T follicular helper cell (primary cell): ENCODE measurements at places on chromosomes 5 and 9.

DNA sequence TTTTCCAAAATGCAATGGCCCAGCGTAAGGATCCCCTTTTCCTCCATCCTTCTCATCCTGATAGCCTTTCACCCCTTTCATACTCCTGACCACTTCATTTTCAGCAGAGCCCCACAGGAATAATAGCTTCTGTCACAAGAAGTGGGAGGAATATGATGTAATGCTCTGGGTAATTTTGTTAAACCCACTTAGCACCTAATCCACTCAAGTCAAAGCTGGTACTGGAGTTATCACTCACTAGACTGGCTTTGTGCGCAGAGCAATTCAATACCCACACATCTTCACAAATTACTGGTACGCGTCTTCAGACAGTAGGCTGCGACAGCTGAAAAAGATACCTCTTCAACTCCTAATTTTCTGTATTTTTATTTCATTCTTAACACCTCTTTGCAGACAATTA lies 2232.8 kb upstream of the WWC1 start:
- DNase-seq, result no peak

DNA sequence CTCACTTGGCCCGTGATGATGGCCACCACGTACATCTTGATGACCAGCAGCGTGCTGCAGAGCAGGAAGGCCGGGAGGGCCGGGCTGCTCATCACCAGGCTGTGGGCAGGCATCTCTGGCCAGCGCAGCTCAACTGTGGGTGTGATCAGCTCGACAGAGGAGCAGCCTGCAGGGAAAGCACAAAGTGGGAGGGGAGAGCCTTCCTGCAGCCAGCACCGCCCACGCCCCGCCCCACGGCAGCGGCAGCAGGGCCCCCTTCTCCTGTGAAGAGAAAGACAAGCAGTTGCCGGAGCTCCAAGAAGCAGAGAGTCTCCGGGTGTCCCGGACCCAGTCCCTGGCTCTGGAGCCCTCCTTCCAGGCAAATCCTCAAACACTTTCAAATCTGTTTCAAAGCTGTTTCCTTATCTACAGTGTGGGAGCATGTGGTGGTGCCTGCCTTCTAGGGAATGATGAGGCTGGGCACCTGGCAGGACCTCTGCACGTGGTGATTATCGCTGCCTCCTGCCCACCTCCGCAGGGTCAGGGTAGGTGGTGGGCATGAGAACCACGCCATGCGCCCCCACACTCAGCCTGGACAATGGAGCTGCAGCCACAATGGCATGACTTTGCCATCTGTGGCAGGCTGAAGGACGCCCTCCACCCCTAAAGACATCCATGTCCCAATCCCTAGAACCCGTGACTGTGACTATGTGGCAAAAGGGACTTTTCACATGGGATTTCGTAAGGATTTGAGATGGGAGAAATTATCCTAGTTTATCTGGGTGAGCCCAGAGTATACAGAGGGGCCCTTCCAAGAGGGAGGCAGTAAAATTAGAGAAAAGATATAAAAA lies at the start of gene PTGES:
Gene PTGES (minus strand): TSS at position 143 of the 830 bp plus-strand sequence. CDS start 30 bp downstream, at position 113.
- DNase-seq, result peak; percentile 18

DNA sequence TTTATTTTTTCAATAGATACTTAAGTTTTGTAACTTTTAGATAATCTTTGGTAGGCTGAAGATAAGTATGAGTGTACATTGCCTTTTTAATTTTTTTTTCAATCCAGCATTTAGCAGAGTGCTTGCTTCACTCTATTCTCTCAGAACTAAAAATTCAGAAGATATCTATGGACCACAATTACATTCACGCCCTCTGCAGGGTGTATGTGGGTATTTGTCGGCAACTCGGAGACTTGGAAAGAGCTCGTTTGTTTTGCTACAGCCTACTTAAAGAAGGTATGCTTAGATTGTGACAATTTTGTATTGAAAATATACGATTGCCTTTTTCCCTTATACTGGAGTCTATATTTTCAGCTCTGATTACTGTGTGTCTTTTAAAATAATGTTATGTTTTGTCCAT lies 43.8 kb downstream of the ICE1 start:
- no peak for DNase-seq

GRCh38 chr5:50929174-50929573 lies 262.7 kb downstream of the PARP8 start:
- DNase-seq, result no peak

DNA sequence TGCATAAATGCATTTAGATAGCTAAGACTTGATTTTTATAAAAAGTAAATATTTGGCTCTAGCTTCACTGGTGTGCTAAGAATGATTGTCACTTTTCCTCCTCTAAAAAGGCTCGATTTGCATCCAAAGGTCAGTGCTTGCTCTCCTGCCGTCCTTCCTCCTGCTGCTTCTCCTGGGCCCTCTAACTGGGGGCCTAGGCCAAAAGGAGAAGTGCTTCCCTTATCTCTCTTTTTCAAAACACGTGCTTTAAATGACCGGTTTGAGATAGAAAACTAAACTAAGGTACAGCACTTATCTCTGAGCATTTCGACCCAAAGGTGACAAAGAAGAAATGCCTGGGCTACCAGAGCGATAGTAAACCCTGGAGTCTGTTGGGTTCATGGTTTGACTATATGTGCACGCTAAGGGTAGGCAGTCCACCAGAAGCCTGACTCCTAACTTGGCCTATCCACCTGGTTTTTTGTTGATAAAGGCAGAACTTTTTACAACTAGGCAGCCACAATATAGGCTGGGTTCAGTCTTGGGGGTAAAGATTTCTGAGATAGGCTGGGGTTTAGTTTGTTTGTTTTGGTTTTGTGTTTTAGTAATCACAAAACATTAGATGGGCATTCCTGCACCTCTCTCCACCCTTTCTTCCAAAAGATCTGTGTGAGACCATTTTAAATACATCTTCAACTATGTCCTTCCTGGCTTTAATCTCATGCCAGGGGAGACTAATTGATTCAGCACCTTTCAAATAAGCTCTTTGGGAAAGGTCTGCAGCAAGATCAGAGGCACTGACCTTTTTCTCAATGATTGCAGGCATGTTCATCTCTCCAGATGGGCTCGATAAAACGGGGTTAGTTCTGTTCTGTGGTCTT lies 3.8 kb downstream of the NR2F1-AS1 start:
- no peak for DNase-seq

DNA sequence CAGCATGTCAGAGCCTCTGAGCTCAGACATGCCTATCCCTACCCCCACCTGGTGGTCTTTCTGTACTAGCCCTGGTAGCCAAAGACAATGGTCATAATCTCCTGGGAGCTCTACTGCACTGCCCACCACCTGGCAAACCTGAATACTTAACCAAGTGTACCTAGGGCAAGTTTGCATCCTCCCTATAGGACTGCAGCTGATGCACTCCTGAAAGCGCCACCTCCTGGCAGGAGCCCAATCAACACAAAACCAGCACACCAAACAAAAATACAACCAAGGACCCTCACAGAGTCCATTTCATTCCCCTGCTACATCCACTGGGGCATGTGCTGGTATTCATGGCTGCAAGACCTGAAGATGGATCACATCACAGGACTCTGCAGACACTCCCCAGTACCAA lies 14.8 kb upstream of the FAM174A start:
- DNase-seq, result no peak

DNA sequence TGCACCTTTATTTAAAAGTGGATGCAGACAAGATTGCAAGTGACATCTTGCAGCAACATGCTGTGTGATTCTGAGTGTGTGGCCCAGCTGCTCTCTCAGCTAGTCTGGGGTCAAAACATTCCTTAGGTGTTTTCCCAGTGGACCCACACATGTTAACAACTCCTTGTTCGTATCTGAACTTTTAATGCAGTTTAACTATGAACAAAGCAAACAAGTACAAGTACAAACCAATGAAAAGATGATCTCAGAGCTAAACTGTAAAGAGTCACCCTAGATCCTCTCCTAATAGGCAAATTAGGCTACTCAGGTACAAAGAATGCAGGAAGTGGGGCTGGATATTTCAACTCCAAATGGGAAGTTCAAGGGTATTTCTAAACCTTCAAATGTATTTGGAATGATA lies 108.4 kb downstream of the ENTREP1 start:
- DNase-seq, result no peak

GRCh38 chr5:122180863-122181548 lies 51.7 kb downstream of the ZNF474 start:
- no peak for DNase-seq

GRCh38 chr5:102903074-102903871 lies 148.2 kb downstream of the PAM start:
- DNase-seq, result no peak

DNA sequence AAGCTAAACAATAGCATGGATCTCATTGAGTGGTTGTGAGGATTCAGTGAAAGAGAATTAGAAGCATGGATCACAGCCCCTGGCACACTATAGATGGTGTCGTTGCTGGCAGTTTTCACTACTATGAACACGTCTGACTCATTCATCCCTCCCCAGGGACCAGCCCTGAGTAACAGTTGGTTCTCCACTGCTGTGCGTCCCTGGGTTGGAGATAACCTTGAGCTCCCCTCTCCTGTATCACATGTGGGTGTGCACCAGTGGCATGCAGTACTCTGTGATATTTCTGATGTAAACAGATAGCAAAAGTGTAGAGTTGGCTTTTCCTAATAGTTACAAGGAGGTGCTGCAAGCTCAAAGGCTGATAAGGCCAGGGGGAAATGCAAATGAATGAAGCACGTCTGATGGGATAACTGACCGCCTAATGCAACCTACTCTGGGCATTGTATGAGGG lies 8.8 kb upstream of the LCP2 start:
- DNase-seq, result no peak

GRCh38 chr5:126600631-126601511 lies at the start of gene PHAX:
Gene PHAX, plus strand, starts transcription at chr5:126600947. Its CDS starts 16 bp downstream, at chr5:126600963.
- DNase-seq, result peak; percentile 44

DNA sequence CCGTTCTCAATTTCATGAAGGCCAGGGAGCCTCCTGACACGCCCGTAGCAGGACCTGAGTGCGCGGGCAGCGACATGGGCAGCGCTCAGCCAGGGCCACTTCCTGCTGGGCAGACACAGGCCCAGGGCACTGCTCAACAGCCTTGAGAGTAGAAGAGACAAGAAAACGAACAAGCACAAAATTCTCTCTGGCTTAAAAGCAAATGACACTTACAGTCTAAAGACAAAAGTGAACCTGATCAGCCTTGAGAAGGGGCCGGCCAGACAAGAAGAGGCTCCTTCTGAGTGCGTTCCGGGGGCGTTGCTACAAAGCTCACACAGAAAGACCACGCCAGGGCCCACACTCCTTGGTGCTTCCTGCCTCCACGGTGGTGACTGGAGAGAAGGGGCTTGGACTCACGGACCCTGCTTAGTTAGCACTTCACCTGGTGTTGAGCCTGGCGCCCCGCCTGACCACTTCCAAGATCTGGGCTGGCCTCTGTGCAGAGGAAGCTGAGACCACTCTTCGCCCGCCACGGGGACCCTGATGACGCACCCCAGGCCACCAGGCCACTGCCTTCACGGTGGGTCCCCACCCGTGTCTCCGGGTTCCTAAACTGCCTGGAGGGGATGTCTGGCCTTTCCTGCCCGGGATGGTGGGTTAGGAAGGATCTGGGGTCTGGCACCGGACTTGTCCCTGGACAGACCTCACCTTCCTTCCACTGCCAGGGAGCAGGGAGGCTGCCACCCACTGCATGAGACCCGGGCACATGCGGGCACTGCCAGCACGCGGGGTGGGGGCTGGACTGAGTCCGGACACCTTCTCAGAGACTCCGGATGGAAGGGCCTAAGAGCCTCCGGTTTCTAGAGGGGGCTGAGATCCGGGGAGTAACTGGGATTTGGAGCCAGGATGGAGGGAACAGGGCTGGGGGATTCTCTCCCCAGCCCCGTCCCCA lies 1.3 kb downstream of the SLC12A7 start:
- DNase-seq, result no peak

GRCh38 chr5:124452412-124452811 lies 294.0 kb downstream of the ZNF608 start:
- DNase-seq, result no peak

DNA sequence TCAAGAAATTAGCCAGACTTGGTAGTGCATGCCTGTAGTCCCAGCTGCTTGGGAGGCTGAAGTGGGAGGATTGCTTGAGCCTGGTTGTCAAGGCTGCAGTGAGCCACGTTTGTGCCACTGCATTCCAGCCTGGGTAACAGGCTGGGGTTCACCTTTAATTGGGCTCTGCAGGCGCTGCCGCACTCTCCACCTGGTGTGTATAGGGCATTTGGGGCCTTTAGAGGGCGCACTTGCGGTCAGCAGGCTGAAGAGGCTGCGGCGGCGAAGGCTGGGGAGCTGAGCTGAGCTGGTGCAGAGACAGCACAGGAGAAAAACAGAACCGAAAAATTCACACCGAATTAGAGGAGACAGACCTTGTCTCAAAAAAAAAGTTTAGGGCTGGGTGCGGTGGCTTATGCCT lies 31.2 kb downstream of the CDK7 start:
- DNase-seq, result no peak

DNA sequence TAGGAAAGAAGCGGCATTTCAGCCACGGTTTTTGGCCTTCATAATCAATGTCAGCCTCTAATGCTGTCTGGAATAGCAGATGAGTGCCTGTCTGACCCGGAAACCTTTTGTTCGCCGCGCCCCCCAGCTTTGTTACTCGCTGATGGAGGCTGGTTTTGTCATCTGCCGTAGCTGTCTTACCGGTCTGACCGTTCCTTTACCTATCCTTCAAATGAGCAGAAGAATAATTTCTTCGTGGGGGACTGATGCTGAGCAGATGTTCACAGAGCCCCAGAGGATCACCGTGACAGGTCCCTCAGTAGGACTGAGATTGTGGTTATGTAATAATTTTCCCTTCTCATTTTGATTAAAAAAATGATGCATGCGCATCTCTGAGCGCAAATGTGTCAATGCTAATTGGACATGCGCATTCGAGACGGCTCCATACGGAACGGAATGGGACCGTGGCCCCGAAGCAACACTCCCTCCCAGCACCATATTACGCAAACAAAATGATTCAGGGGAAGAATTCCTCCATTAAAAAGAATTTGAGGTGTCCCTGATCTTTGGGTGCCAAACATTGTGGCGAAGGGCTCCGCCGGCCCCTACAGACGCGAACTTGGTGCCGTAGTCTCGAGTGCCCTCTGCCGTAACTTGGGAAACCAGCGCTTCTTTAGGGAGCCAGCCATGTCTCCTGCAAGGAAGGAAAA lies 27.6 kb downstream of the TLX3 start:
- no peak for DNase-seq

- DNase-seq, result no peak
Observed at GRCh38 chr5:159657771-159658170, 258.5 kb upstream of the ADRA1B start.

GRCh38 chr5:138186002-138186447 lies 7.1 kb downstream of the KIF20A start:
- DNase-seq, result no peak

GRCh38 chr5:62138607-62139006 lies 167.4 kb upstream of the KIF2A start:
- DNase-seq, result no peak
